ENCODE measurements at places on chromosomes 6 and 20. TPM values are rescaled to one million over a fixed set of nuclear protein-coding genes. Genes with fewer than 3 reads are reported as not detected.

GRCh38 chr6:33895296-33895695 lies 91.5 kb upstream of the MLN start:
- DNase-seq, result no peak

- DNase-seq, result no peak
These were observed 296.3 kb downstream of the LRFN2 start for GRCh38 chr6:40290816-40291215.

DNA sequence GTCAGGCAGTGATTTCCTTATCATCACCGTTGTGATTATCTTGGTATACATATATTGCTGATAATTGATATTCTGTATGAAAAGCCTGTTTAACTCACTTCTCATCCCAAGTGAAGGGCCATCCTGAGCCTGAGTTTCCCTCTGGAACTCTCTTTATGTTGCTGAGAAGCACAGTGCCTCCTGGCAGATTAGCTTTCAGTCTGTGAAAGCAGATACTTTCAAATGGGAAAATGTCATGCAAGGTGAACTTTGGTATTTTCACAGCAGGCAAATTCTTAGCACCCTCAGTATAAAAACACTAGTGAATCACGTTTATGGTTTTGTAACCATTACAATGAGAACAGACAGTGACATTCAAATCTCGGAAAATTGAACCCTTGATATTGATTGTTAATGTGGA lies 151.6 kb downstream of the PRIM2 start:
- DNase-seq, result no peak

GRCh38 chr6:157773248-157773773 lies 49.7 kb upstream of the SNX9 start:
- no peak for DNase-seq

- DNase-seq, result no peak
These were observed 50.8 kb upstream of the SMLR1 start for GRCh38 chr6:130776287-130776925.

DNA sequence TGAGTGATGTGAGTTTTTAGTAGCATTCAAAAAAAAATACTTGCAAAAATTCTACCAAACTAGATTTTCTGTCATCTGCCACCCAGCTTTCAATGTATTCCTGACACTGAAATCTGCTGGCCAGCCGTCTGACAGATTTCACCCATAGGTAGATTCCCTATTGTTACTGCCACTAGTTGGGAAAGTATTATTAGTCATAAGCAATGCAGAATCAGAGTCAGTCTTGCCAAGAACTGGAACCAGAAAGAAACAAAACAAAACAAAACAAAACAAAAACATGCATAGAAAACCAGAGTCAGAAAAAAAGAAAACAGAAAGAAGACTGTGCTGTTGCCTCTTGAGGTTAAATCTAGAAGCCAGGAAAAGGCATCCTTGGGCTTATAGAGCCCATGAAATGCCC lies 293.1 kb upstream of the KCNQ5 start:
- no peak for DNase-seq

- DNase-seq, result no peak
These were observed 51.0 kb downstream of the CNKSR3 start for GRCh38 chr6:154459513-154459912.

- no peak for DNase-seq
These were observed 72.6 kb downstream of the TFAP2B start for GRCh38 chr6:50891290-50891689.

- DNase-seq, result no peak
These were observed 129.1 kb upstream of the OLIG3 start for GRCh38 chr6:137623293-137623692.

DNA sequence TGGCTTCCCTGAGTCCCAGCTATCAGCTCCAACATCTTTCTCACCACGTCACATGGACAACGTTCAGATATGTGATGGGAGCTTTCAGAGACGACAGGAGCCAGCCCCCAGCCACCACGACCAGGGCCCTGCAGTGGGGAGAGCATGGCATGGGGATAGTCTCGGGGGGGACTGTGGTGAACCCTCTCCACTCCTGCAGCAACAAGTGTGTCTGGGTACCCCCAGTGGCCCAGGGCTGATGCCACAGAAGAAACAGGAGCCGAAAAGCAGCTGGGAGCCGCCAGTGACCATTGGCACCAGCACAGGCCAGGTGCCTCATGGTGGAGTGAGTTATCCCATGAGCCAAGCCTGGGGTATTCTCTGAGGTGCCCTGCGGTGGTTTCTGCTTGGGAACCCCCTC lies 339.7 kb downstream of the TAF4 start:
- DNase-seq, result no peak

DNA sequence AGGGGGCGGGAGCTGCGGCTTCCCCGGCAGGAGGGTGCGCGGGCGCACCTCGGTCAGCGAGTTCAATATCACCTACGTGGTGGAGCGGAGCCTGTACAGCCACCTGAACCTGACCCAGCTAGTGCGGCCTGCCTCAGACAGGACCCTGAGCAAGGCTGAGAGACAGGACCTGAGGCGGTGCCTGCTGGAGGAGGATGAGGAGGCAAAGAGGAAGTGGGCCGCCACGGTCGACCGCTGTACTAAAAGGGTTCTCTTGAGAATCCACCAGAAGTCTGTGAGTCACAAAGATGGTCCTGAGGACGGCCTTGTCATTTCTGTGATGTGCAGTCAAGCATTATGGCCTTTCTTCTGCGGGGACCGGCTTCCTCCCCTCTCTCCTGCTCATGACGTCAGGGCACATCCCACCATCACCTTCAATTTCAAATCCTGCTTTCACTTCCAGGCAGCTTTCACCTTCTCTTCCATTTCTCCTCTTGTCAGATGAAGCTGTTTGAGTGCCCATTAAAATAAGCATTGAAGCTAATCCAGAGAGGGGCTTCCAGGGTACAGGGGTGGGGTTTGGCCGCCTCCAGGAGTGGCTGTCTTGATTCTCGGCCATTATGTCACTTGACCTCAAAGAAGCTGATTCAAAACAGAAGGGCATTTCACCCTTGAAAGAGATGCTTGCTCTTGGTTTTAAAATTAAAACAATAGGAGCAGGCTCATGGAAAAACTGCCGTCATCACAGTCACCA lies 177.6 kb downstream of the SASH1 start:
- no peak for DNase-seq

DNA sequence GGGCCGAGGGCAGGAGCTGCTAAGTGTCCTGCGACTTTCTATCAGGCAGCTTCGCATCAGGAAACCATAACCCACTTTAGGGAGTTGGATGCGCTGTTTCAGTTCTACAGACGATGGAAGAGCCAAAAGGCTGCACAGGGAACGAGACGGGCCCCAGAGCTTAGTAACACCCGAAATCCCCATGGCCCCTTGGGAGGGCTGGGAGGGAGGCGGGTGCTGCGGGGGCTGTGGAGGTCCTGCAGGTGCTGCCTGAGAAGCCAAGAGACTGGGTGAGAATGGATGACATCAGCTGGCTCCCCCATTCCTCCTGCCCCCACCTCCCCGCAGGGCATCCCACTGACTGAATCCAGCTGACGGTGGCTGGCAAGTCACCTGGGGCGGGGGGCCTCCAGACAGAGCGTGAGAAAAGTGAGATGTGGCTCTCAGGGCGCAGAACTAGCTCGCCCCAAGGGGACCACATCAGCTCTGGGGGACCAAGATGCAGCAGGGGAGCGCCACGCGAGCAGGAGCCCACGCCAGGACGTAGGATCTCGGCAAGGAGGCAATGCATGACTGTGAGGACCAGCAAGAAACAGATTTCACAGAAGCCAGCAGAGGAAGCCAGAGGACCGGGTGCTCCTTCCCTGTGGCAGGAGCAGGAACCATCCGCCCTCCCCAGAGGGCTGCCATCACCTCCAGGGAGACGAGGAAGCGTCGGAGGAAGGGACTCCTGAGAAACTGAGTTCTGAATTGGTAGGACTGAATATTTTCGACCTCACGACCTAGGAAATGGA lies 36.8 kb downstream of the PNLDC1 start:
- DNase-seq, result peak; percentile 62

GRCh38 chr6:157768304-157768703 lies 54.7 kb upstream of the SNX9 start:
- no peak for DNase-seq

DNA sequence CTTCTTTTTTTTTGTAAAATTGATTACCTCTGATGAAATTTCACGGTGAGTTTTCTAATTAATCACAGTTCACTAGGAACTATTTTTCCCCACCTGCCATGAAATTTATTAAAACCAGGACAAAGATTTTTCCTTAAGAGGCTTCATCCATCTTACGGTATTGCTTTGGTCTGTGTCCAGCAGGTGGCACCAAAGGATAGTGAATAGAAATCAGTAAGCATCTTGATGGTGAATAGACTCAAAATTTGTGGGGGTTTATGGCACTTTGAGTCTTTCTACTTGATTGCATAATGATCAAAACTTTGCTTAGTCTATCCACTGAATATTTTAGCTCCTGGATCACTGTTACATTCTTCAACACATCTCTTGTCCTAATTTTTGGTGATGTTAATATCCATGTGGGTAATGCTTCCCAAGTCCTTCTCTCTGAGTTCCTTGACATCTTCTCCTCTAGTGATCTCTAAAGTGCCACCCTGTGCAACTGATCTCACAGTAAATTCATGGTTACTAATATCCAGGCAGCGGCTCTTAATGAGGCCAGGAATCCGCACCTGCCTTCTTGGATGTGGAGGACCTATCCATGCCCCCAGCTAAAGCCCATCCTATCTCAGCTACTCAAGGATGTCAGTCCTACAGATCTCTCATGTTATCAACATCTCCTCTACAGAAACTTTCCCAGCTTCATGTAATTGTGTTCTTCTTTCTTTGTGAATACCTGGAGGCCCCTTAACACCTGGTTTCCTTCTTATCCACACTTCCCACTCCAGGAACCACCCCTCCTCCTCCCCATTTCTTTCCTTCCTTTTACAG lies 54.5 kb downstream of the STMND1 start:
- peak; percentile 79 for DNase-seq

DNA sequence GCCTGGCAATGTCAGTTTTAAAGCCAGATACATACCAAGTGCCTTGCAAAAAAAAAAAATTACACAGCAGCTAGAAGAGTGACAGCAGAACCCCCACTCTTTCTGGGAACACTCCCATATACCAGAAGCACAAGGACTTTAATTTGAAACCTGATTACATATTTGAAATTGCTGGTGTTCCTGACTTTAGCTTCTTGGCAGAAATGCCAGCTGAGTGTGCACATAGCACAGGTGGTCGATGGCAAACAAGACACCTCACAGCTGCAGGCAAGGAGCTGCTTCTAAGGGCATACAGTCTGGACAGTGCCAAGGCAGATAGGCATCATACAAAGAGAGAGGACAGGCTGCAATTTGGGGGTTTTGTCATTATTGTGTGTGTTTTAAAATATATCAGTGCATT lies 150.7 kb upstream of the SGK1 start:
- no peak for DNase-seq

GRCh38 chr20:54510541-54511129 lies 35.2 kb downstream of the DOK5 start:
- DNase-seq, result no peak

DNA sequence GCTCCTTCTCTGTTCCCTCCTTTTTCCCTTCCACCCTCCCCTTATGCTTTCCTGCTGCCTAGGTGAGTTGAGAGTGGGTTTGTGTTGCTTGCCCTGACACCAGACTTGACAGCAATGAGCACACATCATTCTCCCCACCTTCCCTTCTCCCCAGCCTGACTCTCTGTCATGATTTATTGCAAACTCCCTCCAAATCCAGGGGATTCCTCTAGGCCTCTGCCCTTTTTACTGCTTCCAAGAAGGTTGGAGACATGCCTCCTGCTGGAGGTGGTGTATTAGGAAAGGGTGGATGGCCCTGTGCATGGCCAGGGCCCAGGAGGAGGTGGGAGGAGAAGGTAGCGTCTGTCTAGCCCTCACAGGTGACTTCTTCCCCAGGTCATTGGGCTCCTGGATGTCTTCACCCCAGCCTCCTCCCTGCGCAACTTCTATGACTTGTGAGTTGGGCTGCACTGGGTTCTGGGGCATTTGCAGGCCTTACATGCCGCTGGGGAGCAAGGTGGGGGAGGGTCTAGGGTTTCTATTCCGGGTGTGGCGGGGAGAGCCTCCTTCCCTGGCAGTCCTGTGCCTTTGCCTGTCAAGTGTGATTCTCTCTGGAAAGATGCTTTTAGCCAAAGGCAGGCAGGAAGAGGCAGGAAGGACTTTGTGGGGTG lies 2.1 kb downstream of the MAPK13 start:
- DNase-seq, result no peak

DNA sequence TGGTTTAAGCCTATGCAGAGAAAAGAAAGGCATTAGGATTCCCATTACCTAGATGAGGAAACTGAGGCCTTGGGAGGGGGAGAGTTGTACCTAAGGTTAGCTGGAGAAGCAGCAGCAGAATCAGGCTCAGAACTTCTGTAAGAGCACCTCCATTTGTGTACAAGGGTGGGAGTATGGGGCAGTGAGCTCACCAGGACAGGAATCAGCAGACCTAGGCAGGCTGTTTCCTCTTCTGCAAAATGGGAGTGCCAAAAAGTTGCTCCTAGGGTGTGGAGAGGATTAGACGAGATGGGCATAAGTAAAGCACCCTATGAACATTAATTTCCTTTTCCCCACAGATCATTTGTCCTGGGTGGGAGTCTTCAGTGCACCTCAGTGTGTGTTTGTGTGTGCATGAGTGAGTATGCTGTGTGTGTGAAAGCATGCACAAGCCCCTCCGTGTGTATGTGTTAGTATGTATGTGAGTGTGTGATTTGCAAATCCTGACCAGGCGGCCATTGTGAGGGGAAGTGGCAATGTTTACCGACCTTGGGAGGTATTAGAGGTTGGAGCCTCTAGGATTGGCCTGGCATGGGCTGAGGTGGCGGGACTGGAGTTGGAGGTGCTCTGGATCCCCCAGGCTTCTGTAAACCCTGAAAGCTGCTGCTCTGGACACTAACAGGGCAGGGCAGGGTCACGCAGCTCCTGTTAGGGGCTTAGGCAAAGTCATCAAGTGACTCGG lies 78.8 kb downstream of the VEGFA start:
- DNase-seq, result no peak

DNA sequence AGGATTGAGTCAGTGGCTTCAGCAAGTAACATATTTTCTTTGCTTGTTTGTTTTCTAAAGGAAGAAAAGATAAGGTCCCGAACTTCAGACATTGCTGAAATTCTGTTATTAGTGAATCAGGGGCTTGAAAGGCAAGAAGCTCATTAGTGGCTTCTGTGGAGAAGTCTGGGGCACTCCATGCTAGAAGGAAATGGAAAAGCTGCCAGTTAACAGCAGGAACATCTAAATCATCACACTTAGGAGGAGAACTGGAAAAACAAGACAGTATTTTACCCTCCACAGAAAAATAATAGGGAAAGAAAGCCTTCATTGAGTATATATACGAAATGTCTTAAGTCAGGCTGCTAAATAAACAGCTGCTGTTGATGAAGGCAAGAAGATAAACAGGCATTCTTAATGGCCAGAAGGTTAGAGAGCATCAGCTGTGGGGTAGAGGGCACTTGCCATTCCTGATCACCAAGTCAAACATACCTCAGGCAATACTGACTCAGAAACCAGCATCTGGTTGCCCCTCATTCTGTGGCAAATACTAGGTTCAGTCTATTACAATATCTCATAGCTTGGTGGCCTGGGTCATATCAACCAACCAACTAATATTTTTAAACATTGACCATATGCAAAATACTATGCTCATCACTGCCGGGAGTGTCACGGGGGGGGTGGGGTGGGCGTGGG lies 143.2 kb upstream of the TENT5A start:
- DNase-seq, result no peak

Gene ANKRD6
- total RNA-seq, result 32.6 TPM

Gene CCN2
- 183 TPM for total RNA-seq

Gene PLA2G7
- total RNA-seq, result not detected

Gene CNKSR3
- 15.6 TPM for total RNA-seq

Gene MYL9
- total RNA-seq, result 235 TPM

Gene RBBP9
- total RNA-seq, result 37.6 TPM

Gene BCAS4
- 9.1 TPM for total RNA-seq

Gene L3MBTL1
- total RNA-seq, result 29.5 TPM

Gene MROH8
- 14.1 TPM for total RNA-seq
